ENCODE measurements at places on chromosomes 5 and 9.
A peak's percentile ranks its signal among the peaks of the same experiment; 100 is the strongest.

- no peak for DNase-seq
These were observed 9.6 kb upstream of the CTNNAL1 start for GRCh38 chr9:109022873-109023272.

DNA sequence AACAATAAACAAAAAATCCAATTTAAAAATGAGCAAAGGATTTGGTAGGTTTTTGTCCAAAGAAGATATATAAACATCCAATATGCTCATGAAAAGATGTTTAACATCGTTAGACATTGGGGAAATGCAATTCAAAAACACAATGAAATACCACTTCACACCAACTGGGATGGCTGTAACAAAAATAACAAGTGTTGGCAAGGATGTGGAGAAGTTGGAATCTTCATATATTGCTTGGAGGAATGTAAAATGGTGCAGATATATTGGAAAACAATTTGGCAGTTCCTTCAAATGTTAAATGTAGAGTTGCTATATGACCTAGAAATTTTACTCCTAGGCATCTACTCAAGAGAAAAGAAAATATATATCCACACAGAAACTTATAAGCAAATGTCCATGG, 224.3 kb downstream of the AUH start:
- no peak for DNase-seq

DNA sequence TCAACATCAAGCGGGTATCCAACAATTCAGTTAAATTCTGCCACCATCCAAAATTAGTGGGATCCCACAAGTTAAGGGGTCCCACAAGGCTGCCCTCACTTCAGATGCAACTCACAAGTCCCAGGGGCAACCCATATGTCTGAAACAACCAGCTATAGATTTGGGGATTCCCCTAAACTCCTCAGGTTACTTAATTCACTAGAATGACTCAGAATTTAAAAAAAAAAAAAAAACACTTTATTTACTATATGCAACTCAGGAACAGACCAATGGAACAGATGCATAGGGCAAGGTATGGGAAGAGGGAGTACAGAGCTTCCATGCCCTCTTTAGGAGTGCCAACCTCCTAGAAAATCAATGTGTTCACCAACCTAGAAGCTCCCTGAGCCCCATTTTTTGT, 15.1 kb downstream of the AUH start:
- peak; percentile 75 for DNase-seq

GRCh38 chr5:125245216-125245615, 498.8 kb upstream of the ZNF608 start:
- no peak for DNase-seq

DNA sequence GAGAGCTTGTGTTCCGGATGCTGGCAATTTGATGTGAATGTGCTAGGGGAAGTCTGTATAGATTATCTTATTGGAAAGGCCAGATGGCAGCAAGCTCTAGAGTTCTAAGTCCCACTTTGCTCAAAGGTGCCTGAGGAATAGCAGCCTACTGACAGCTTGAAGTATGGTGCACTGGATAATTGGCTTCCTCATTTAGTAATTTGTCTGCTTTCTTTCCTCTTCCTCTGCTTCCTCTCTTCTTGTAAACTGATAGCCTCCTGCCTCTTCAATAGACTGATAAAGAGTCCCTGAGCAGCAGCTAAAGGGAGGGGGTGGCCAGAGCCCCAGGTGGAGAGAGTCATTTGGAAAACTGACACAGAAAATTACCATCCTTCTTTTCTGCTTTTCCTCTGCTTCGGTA, 177.3 kb downstream of the FGF1 start:
- no peak for DNase-seq

DNA sequence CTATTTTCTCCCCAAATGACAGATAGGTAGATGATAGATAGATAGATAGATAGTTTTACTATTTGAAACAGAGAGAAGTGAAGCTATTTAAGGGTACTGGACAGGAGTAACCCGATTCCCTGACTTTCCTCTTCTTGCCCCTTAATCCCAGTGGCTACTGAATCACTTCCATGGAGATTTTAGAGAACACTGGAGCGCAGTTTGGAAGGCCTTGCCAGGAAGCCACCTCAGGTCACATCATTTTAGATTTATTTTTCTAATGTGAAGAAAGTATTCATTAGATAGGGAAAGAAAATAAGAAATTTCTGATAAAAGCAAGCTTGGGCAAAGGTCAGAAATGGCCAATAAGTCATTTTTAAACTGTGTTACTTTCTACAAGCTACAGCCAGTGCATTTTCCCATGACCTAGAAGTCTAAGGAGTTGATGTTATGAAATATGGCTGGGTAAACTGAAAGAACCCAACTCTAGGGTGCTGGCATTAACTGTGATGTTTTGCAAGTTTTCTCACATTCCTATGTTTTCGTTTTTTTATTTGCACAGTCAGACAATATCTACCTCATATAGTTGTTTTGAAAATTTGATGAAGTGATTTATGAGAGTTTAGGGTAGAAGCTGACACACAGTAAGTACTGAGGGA, 544.7 kb upstream of the PTGER4 start:
- DNase-seq = no peak

DNA sequence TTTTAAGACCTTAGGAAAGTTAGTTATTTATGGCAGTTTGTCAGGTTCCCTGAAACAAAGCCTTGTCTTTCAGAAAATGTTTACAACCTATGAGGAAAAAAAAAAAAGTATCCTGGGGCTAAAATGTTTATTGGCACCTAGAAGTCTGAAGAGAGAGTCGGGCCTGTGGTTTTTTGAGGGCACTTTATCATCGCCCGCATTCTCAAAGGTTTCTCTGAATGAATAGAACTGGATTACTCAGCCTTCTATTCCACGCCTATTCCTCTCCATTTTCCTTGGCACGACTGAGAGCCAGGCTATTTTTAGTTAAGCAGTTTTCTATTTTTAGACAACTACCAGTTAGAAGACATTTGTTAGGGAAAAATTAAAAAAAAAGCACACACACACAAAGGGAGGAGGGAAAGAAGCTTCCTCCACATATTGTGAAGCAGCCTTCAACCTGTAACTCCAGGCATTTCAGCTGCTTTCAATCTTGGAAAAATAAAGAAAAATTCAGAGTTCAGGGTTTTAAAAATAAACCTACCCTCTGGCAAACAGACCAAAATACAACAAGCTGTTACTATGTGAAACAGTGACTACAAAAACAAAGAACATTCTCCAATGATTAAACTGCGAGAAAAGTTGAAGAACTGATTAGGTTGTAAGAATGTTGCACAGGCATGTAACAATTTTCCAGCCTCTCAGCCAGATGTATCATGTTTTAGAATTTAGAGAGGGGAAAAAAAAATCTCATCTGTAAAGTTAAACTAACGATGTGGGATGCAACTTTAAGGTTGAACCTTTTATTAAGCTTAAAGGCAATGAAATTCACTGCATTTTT, 97.0 kb downstream of the MEF2C start:
- DNase-seq = no peak

DNA sequence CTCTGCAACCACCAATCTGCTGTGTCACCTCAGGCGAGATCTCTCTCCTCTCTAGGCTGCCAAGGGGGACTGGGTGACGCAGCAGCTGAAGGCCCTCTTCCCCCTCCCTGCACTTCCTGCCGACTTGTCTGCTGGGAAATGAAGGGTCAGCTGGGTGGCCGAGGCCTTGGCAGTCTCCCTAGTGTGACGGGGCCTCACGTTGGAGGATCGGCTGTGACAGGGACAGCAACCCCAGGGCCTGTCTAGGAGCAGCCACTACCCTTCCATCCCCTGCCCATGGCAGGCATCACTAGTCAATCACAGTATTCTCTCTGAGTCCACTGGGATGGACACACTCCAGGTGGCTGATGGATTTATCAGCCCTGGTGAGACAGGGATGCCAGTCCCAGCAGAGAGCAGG, 107.3 kb upstream of the SARDH start:
- DNase-seq = no peak

- DNase-seq = no peak
These were observed 1013.1 kb downstream of the NR2F1-AS1 start for GRCh38 chr5:92567831-92568450.

DNA sequence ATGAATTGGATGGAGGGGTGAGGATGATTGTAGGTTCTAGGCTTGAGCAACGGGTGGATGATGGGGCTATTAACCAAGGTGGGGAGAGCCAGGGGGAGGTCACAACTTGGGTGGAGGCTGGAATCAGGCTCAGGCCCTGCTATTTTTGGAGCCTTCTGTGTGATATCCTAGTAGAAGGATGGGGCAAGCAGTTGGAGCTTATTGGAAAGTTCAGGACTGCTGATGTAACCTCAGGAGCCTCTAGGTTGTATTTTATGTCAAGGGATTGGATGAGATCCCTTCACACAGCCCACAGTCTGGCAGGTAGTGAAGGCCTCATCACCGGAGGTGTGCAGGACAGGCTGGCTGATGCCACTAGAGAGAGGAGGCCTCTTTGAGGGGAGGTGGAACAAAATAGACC, 11.2 kb upstream of the RPS14 start:
- no peak for DNase-seq

GRCh38 chr5:178940569-178941360, at the start of gene ZNF454:
Gene ZNF454, plus strand, starts transcription at chr5:178941198. Its CDS starts 1,594 bp downstream, at chr5:178942792.
- DNase-seq = no peak
